ENCODE measurements at places on chromosomes 1 and 21.

- DNase-seq, result peak; percentile 12
These were observed 109.2 kb upstream of the RUNX3 start for GRCh38 chr1:25039229-25039628.

DNA sequence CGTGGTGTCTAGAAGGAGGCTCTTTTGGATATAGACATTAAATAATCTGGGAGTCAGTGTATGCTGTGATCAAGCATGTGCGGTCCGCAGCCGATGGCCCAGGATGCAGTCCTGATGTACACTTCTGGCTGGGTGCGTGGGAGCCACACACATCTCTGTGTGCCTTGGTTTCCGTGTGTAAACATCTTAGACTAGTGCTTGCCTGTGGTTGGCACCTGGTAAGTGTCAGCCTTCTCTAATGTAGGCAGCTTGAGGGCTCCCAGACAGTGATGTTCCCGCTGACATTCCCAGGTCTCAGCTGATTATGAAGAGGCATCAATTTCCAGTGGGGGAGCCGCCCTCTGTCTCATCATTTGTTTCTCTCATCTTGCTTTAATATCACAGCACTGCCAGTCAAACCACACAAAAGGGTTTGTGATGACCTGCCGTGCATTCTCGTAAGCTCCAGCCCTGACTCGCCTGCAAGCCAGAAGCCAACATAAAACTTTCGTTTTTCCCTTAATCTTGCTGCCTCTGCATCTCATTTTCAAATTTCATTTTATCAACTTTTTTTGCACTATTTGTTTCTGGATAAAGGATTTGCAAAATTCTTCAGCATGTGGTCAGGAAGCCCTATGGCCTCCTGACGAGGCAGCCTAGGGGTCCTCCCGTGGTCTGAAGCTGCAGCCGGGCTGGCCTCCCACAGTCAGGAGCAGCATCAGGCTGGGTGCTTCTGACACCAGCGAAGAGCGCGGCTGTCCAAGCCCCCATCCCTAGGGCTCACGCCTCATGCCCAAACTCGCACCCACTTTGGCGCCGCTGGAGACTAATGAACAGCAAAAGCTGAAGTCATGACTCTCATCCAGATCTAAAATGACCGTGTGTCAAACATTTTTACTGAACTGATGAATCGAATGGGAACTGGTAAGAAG is 28.1 kb downstream of the PDE9A start:
- DNase-seq, result no peak

GRCh38 chr1:103337779-103338178 is 187.7 kb upstream of the RNPC3 start:
- DNase-seq, result no peak

DNA sequence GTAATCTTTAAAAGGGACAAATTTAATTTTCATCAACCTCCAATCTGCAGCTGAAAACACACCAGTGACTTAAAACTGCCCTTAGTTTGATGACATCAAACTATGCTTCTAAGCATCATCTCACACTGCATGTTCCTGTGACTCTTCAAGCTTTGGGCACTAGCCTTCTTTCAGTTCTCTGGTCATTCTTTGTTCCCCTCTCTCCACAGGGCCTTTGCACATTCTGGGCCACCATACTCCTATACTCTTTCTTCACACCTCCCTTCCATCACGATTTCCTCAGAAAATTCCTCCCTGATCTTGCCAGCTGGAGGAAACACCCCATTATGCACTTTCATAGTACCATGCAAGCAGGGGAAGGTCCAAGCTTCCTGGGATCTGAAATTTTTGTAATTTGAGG is 77.6 kb upstream of the ZNF326 start:
- DNase-seq, result no peak

Data from HFFc6 (cell line).